ENCODE measurements at places on chromosomes 4 and X.

DNA sequence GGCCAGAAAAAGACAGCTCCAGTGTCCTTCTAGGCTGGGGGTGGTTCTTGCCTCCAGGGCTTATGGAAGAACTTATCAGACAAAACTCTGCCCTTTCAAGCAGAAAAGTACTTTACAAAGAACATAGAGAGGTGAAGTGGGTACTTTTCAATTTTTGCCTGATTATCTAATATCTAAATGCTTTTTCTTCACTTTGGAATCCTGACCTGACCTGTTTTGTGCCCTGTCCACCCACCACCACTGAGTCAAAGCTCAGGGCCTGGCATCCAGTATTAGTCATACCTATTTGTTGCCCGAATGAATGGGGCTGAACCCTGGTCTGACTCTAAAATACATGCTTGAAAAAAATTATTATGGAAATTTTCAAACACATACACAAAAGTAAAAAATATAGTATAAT is 37.2 kb downstream of the RTL9 start:
- DNase-seq, result no peak

GRCh38 chr4:121462660-121463261 is 81.9 kb upstream of the QRFPR start:
- DNase-seq, result peak; percentile 7

DNA sequence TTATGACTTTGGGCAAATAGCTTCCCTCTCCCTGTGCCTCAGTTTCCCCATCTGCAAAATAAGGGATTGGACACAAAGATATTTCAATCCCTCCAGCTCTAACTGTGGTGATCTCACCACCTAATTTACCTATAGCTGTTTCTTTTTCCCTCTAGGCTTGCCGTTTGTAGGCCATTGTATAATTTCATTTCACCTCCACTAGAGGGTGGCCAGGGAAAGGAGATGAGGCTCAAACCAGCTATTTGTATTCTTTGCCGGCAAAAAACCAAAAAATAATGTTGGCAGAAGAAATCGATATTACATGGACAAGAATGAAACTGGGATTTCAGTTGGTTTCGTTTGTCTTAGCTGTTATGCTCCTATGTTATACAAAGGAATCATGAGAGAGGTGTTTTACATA is 36.1 kb upstream of the DOCK11 start:
- DNase-seq, result no peak

DNA sequence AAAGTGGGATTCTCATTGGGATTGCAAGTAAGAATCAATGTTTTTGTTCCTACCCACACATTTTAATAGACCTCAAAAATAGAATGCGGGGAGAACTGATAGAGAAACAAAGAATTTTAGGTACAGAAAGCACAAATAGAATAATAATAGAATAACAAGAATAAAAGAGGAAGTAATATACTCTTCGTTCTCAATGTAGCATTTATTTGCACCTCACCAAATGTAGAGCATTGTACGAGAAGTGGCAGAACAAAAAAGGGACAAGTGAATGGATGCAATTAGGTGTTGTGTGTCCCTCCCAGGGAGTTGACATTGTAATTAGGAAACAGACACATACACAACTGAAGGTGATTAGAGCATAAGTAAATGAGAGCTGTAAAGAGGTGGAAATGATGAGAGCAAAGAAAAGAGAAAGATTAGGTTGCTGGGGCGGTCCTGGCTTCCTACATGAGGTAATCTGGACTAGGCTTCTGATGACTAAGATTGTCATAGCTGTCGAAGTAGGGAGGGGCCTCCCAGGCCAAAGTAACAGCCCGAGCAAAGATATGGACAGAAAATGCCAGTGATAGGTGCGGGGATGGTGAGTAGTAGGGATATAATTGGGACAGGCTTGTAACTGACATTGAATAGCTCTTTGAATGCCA is 10.4 kb downstream of the RAB9A start:
- no peak for DNase-seq

DNA sequence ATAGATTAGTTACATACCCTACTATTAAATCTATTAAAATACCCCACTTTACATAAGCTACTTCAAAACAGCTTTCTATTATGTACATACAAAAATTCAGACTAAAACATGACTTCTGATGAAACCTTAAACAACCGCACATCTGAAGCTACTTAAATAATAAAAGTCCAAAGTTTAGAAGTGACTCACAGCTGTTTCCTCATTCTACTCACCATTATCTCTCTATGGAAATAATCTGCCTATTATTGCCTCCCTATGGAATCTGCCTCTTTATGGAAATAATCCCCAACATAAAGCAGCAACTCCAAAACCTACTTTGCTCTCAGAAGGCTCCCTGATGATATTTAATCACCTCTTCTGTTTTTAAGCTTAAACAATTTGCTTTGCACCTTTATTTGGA is 15.7 kb upstream of the BANK1 start:
- no peak for DNase-seq

GRCh38 chr4:104966349-104967033 is 180.2 kb upstream of the TET2 start:
- DNase-seq, result no peak

GRCh38 chrX:13515211-13515930 is 54.0 kb upstream of the EGFL6 start:
- DNase-seq, result no peak

DNA sequence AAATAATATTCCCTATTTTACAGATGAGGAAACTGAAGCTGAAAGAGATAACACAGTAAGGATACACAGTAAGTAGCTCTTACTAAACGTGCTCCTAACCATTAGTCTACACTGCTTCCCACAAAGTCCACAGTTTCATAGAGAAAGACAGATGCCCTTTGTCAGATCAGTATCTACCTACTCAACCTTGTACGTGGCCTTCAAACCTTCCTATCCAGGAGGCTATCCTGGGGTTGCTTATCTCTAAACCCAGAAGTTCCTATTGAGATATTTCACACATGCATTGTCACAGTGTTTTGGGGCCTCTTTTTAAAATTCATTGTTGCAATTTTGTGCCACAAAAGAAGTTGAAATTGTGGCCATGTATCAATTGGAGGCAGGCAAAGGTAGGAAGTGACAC is 208.0 kb downstream of the ENOX2 start:
- no peak for DNase-seq

GRCh38 chr4:2791518-2792395 is 1.1 kb upstream of the SH3BP2 start:
- DNase-seq, result no peak

DNA sequence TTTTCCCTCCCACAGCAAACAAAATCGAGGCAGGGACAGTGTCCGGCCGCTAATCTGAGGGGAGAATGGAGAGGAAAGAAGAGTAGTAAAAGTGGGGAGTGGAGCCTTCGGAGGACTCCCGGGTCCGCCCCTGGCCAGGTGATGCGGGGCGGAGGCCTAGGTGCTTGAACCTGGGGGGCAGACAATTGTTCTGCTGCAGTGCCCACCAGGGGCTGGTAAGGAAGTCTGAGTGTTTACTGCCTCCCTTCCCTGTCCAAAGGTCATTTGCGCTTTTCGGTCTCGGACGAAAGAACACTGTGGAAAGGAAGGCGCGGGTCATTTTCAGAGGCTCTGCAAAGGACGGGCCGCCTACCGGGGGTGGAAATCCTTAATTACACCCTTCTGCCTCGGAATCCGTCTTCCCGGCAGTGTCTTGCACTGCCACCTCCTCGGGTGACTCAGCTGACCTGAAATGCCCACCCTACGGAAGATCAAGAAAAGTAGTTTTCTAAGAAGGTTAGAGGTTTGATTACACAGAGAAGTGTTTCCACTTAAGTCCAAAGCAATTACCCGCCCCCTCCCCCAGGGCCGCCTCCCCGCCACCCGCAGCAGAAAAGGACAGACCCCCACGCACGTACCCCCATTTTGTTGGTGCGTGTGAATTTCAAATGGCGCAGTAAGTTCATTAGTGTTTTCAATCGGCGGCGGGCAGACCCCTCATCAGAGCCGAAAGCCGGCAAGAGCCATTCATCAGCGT is 99.9 kb upstream of the TENM3 start:
- DNase-seq, result no peak

DNA sequence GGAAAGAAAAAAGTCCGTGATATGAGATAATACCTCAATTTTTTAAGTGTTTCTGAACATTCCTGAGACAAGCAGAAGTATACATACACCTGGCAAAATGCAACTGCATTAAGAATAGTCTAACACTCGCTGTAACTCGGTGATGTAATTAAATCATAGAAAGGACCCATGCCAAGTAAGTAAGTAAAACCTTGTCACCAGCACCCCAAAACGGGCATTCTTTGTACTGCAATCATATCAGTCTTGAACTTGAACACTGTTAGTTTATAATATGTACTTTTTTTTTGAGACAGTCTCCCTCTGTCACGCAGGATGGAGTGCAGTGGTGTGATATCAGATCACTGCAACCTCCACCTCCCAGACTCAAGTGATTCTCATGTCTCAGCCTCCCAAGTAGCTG is 47.4 kb downstream of the SMIM14 start:
- no peak for DNase-seq

DNA sequence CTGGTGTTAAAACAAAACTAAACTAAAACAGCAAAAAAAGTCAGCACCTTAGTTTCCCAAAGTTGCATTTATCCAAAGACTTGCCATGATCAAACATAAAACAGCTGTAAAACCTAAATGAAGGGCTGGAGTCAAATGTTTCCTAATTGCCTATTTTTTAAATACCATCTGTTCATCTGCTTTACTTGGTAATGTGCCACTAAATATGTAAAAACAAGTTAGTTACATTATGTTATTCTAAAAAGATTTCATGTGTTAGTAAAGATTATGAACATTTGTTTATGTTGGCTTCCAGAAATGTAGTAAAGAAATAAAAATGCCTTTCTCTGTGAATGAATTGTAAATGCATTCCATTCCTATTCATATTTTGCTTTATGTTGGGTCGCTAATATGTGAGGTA is 977.8 kb downstream of the FSTL5 start:
- no peak for DNase-seq

DNA sequence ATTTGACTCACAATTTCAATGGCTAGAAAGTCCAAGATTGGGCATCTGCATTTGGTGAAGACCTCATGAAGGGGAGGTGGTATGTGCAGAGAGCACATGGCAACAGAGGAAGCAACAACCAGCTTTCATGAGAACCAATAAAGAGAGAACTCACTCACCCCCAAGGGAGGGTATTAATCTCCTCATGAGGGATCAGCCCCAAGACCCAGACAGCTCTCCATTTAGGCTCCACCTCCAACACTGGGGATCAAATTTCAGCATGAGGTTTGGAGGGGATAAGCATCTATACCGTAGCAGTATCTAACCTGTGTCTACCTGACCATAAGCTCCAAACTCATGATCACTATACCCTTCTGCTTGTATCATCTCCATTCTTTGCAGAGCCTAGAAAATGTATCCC is 9.3 kb upstream of the TBC1D19 start:
- no peak for DNase-seq

DNA sequence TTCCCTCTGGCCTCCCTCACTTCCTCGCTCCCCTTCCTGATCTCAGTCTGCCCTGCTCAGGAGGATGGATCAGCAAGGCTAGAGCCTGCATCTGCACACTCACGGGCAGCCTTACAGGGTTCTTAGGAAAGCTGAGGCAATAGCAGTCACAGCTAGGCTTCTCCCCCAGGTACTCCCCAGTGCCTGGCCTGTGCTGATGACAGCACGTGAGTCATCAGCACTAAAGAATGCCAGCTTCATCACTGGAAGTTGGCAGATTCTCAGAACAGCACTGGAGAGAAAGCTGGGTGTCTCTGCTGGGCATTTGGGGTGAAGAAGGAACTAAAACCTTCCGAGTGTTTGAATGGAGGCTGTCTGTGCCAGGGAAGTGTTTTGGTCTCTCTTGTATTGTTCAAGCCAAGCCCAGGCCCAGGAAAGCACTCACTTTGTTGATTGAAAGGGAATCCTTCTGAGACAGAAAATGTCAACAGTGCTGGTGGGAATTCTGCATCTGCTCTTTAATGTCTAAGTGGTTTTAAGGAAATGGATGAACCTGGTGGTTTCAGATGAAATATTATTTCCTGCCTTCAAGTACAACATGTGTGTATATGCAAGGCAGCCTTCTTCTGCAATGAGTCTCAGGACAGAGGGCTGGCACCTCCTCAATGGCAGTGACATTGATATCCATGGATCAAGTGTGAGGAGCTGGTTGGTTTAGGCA is 73.0 kb upstream of the SCOC start:
- DNase-seq, result no peak

- DNase-seq, result no peak
These were observed 125.4 kb downstream of the PDLIM5 start for GRCh38 chr4:94577136-94577535.

- DNase-seq, result no peak
These were observed 138.3 kb upstream of the TEX13D start for GRCh38 chrX:124194199-124194598.

- DNase-seq, result no peak
These were observed 124.7 kb upstream of the TLL1 start for GRCh38 chr4:165748321-165748720.

GRCh38 chr4:162056990-162057389 is 106.8 kb downstream of the FSTL5 start:
- DNase-seq, result no peak

- no peak for DNase-seq
These were observed 434.1 kb downstream of the INPP4B start for GRCh38 chr4:142411993-142412392.

- no peak for DNase-seq
These were observed 40.1 kb upstream of the PDK3 start for GRCh38 chrX:24424948-24425347.

DNA sequence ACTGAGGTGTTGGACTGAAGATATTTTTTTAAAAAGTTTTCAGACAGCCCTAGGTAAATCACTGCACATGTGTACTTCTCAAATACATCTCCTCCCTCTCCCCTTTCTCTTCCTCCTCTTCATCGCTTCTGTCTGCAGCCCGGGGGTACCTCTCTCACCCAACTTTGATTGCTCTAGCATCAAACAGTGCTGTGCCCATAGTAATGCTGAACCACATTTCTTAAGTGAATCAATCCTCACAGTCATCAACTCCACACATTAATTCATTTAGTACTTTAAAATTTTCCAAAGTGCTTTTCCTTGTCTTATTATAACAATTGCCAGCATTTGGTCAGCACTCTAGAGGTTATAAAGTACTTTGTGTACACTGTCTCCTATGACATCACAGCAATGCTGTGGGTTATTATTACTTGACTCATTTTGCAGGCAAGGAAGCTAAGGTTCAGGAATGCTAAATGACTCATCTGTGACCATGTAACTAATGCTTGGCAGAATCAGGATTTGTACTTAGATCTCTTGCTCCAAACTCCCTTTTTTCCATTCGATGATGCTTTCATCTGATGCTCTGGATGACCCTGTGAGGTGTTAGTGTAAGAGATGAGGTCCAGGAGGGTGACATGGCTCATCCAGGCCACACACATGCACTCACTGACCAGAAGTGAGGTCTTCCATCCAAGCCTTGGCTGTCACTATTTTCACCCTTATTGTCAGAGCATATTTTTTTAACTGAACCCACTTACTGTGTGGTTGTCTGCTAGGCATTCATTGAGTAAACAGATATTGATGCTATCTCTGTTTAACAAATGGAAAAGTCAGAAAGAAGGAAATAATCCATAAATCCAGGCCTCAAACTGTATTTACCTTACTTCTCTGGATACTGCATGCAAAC is 58.8 kb downstream of the RHOH start:
- no peak for DNase-seq

DNA sequence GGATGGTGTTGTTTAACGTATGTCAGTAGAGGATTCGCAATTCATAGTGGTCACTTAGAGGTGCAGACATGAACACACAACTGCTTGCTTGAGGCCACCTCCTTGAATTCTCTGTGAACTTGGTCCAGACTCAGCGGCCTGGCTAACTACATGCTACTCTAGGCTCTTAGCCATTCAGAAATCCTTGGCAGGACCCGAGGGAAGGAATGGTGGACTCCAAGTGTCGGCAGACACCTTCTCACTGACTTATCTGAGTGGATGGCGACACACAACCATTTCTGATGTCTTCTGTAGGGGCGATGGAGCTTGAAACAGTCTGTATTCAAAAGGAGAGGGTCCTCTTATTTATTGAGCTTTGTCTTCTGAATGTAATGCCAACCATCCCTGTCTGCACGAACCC is 24.4 kb downstream of the ADGRL3 start:
- DNase-seq, result no peak

Measured in activated naive CD4-positive, alpha-beta T cell treated with Interleukin-2 at 50 U/mL for 16 hours (primary cell).